Pancreas (tissue), 10 donors: ENCODE measurements at places on chromosomes 5 and 9. TPM values are rescaled to one million over a fixed set of nuclear protein-coding genes. Genes with fewer than 3 reads are reported as not detected.

DDX4 gene
- 0.11 TPM for polyA plus RNA-seq

SPINK4 gene
- 1.5 TPM for polyA plus RNA-seq

TEX48 gene
- polyA plus RNA-seq: not detected

PTGDS gene
- polyA plus RNA-seq: 49.1 TPM
